ENCODE measurements at places on chromosomes 11 and 22.
A peak's percentile ranks its signal among the peaks of the same experiment; 100 is the strongest.

DNA sequence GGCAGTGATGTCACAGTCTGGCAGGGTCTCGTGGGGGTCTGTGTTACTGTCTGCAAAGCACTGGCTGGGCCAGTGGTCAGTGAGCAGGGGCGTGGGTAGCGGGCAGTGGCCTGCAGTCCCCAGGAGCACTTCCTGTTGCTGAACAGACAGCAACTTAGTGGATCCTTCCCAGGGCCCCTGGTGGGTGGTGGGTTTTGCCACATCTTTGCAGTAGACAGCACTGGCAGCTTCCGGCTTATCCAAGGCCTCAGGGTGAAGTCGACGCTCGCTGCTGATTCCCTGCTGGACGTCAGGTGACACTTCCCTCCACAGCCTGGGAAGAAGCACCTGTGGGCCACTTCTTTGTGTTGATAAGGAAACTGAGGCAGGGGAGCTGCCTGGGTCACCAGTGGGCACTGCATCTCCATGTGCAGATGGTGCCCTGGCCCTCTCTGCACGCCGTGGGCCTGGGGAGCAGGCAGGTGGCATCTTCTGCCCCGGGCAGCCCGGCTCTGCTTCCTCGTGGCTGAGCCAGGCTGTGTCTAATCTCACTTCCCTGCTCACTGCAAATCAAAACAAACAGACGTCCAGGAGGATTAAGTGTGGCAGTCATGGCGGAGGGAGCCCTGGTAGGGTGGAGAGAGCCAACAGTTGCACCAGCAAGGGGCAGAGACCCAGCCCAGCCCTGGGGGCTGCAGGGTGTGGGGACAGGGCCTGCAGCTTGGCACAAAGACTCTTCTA, 79.8 kb downstream of the KCNQ1 start:
- DNase-seq, result no peak

- no peak for DNase-seq
These were observed 43.5 kb upstream of the GNAZ start for GRCh38 chr22:23026777-23027176.

DNA sequence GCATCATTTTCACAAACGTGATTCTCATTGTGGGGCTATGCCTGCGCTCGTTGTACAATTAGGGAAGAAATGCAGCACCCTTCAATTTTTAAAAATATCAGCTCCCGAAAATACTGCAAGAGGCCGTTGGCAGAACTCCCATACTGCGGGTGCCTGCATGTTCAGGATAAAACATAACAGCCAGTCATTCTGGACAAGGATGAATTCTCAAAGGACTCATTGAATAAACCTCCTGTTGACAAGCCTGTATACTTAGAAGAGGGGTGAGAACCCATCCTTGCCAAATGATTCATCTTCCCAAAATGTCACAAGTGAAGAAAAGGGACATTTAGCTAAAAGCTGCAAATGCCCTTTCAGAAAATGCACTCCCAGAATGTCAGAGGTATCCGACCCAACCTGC, 141.9 kb downstream of the CSNK2A3 start:
- no peak for DNase-seq

- DNase-seq, result peak; percentile 65
These were observed 22.1 kb upstream of the IGLL5 start for GRCh38 chr22:22865311-22866072.

- DNase-seq, result no peak
These were observed 16.2 kb downstream of the PIWIL4 start for GRCh38 chr11:94583213-94583865.

- DNase-seq, result peak; percentile 32
These were observed 1.3 kb upstream of the BDNF start for GRCh38 chr11:27701355-27702105.

- DNase-seq, result no peak
These were observed 179.6 kb downstream of the BLID start for GRCh38 chr11:121936370-121936769.

- no peak for DNase-seq
These were observed 51.8 kb upstream of the SLC36A4 start for GRCh38 chr11:93249459-93250220.

GRCh38 chr11:79342236-79342635, 98.6 kb downstream of the TENM4 start:
- DNase-seq, result no peak

DNA sequence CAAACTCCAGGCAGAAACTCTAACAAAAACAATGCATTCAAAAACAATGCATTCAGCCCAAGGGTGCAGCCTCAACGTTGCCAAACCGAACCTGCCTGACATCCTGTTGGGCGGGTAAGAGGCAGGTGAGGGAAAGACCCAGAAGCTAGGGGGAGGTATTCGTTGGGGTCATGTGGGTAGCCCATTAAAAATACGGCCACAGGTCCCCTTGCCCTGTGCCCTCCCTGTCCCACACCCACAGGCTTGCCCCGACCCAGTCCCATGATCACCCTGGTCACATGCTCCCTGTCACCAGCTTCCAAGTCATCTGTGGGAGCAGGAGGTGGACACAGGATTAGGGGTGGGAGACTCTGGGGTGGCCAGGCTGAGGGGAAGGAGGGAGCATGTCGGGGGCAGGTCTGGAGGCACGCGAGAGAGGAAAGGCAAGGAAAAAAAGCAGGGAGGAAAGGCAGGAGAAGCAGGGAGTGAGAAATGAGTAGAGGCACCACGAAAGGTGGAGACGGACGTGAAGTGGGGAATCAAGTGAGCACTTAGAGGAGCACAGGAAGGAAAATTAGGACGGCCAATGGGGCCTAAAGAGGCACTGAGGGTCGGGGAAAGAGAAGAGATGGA, 683 bp downstream of the PLA2G6 start:
- peak; percentile 22 for DNase-seq

DNA sequence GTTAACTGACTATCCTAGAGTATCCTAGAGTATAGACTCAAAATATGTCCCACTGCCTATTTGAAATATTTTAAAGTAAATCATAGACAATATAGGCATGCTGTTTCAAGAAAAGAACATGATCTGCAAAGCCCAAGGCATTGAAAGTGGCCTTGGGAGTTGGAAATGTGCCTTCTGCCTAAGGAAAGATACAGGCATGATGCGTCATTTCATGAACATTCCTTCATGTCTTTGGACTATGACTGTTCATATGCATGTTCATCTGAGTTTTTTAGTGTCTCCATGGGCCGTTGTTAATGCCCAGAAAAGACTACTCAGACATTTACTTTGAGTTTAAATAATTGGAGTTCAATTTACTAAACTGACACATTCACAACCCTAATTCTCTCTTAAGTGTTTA, 69.7 kb upstream of the PRDM11 start:
- no peak for DNase-seq

DNA sequence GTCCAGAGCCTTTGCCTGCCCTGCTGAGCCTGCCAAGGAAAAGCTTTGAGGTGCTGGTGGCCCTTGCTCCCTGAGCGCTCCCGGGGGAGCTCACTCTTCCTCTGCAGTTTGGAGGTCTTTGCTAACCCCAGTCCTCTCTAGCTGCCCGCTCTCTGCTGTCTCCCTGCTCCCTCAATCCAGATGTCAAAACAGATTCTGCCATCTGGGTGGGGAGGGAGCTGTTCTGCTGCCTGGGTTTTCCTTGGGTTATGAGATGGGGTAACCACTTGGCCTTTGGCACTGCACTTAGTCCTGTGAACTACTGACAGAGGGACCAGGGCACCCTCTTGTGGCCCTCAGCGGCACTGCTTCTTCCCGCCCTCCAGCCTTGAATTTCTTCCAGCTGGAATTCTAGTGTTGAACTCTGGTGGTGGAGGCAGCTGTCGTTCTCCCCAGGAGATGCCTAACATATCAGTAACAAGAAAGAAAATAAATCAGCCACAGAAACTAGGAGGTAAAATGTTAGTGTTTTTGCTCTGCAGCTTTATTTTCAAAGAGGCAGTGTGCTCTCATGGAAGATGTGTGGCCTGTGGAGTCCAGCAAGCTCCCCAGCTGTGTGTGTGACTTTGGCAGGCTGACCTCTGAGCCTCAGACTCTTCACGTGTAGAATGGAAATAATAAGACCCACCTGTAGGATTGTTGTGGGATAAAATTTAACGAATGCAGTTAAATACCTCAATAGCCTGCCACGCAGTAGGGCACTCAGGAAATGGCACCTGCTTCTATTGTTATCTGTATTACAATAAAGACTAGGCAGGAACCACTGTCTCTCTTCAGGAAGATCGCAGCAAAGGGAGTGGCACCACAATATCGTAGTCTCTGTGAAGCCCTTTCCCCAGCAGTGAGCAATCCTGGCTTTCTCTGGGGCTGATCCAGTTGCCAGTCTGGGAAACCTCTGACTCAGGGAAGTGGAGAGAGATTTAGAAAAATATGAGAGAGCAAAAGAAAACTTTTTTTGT, 23.4 kb downstream of the ARFGAP2 start:
- DNase-seq, result peak; percentile 71

DNA sequence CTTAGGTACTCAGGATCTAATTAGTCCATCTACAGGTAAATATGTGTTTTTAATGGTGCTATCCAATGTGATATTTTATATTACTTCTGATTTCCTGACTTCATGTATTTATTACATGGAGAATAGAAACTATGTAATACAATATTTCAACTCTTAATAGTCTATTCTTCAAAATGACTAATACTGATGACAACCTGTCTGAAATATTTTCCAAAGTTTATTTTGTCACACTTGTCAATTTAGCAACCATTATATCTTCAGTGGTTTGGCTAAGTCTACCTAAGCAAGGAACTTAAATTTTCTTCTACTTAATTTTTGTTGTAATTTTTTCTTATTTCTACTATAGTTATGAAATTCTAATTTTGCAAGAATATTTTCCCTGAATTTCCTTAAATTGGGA, 55.0 kb upstream of the CNTN5 start:
- no peak for DNase-seq

GRCh38 chr22:18024276-18024939, at the start of gene MICAL3:
Gene MICAL3 (minus strand): TSS chr22:18024561. CDS start chr22:17906812, 117,749 bp downstream.
- DNase-seq, result peak; percentile 76

- no peak for DNase-seq
These were observed 93.9 kb downstream of the PKNOX2 start for GRCh38 chr11:125258291-125259032.

GRCh38 chr11:106238704-106239360, 161.4 kb downstream of the AASDHPPT start:
- no peak for DNase-seq

- peak; percentile 32 for DNase-seq
These were observed 62.5 kb downstream of the FEZ1 start for GRCh38 chr11:125433454-125434121.

DNA sequence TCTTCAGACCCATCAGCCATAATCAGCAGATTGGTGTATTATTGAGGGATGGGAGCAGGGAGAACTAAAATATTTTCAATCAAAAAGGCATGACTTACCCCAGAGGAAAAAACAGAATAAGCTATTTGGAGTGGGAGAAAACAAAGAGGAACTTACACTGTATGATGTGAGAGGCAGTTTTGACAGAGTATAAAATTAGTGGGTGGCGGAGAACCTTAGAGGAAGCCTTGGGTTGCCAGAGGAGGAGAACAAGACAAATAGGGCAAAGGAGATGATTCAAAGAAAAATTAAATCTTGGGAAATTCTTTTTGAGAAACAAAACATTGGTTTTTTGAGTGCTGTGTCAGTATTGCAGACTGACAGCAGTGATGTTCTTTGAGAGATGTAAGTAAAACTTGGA, 285.0 kb downstream of the C11orf87 start:
- no peak for DNase-seq

GRCh38 chr11:1203505-1204271, 19.2 kb upstream of the MUC5B start:
- peak; percentile 2 for DNase-seq

DNA sequence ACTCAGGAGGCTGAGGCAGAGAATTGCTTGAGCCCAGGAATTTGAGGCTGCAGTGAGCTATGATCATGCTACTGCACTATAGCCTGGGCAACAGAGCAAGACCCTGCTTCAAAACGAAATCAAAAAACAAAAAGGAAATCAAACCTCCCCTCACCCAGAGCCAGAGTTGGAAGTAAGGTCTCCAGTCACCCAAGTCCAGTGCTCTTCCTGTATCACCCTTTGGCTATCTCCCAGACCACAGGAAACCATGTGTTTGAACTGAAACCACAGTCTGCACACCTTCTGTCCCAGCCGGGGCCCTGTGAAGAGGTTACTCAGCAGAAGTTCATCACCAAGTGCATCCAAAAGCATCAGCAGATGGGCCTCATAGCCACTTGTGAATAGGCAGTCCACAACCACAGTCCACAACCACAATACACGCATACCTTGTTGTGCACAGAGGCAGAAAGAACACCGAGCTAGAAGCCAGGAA, 4.6 kb downstream of the MYH9 start:
- peak; percentile 77 for DNase-seq

GRCh38 chr11:116278076-116278475, 494.7 kb downstream of the BUD13 start:
- DNase-seq, result no peak

GRCh38 chr11:369336-370018, at the start of gene B4GALNT4:
Gene B4GALNT4 (plus strand): TSS chr11:369499. CDS start chr11:369804, 305 bp downstream.
- DNase-seq, result peak; percentile 53

- no peak for DNase-seq
These were observed 31.3 kb downstream of the CEP57 start for GRCh38 chr11:95821640-95822039.

DNA sequence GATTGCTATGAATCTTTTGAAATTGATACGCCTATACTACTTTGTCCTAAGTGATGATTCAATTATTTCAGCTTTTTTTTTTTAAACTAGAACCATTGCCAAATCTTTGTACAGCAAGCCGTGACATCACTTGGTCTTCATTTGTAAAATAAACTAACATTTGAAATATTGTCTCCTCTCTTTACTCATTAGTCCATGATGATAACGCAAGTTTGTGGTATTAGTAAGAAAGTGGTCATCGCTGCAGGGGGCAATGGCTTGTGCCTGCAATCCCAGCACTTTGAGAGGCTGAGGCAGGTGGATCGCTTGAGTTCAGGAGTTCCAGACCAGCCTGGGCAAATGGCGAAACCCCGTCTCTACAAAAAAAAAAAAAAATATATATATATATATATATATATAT, 12.9 kb upstream of the ARHGAP42 start:
- DNase-seq, result no peak

DNA sequence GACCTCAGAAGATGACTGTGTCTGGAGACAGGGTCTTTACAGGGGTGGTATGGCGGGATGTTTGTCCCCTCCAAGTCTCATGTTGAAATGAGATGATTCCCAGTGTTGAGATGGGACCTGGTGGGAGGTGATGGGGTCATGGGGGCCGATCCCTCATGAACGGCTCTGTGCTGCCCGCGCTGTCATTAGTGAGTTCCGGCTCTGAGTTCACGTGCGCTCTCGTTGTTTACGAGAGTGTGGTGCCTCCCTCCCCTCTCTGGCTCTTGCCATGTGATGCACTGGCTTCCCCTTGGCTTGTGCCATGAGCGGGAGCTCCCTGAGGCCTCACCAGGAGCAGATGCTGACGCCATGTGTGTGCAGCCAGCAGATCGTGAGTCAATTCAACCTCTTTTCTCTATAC, 830.8 kb downstream of the TBC1D22A start:
- no peak for DNase-seq

GRCh38 chr11:84588131-84588829, 1038.9 kb downstream of the DLG2 start:
- no peak for DNase-seq

- no peak for DNase-seq
These were observed 4.3 kb upstream of the GLYATL1 start for GRCh38 chr11:58934945-58935513.
